NCI-H446 treated with DMSO at 0.1 percent for 48 hours (cell line): ENCODE measurements at places on chromosomes 7 and 10.

- DNase-seq = no peak
Measured at GRCh38 chr7:136247211-136247610, 270.1 kb upstream of the MTPN start.

DNA sequence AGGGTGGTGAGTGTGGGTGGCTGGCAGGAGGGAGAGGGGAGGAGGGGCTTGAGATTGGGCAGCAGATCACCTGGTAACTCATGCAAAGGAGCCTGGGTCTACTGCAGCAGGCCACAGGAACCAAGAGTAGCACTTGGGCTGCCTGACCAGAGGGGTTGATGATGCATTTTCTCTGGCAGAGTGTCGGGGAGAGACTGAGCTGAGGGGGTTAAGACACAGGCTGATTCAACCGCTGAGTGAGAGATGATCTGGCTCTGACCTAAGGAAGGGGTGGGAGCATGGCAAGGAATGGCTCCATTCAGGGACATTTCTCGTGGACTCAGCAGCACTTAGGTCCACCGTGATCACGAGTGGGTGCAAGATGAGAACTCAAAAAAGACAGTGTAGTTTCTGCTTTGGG lies 115.5 kb upstream of the STK17A start:
- DNase-seq = no peak

- no peak for DNase-seq
Measured at GRCh38 chr10:103897241-103897774, 20.7 kb downstream of the STN1 start.

DNA sequence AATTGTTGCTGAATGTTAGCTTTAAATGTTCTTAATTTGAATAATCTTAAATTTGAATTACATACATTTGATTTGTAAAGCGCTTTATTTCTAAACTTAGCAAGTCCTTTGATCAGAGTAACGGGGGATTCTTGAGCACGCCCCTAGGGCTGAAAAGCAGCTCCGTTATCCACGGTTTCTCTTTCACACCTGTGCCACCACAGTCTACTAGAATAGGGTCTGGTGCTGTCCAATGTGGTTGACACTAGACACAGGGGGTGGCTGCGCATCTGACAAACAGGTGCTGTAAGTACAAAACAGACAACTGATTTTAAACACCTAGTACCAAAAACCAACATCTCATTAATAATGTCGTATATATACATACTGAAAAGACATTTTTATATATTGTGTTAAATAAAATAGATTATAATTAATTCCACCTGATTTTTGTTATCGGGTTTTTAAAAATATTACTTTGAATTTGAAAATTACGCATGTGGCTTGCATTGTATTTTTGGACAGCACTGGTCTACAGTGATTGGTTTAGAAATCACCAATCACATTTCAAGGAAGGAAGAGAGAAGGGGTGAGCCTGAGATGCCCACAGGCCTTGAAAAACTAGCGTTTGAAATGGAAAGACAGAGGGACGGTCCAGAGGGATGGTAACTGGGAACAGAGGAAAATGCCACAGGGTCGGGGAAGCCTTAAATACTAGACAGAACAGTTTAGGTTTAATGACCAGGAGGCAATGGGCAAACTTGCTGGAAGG lies 7.3 kb downstream of the SEPHS1 start:
- DNase-seq = no peak

DNA sequence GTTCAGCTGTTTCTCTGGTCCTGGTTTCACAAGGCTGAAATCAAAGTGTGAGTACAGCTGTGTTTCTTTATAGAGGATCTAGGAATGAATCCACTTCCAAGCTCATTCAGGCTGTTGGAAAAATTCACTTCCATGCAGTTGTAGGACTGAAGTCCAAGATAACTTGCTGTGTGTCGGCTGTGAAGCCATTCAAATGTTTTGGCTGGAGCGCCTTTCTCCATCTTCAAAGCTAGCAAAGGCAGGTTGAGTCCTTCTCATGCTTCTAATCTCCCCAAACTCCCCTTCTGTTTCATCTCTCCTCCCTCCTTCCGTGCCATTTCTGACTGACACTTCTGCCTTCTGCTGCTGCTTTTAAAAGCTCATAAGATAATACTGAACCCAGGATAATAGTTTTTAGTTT lies 1195.4 kb upstream of the LRRN3 start:
- DNase-seq = no peak

GRCh38 chr10:59079386-59080226 lies 96.8 kb upstream of the PHYHIPL start:
- peak; percentile 38 for DNase-seq

- DNase-seq = peak; percentile 28
Measured at GRCh38 chr7:31027161-31027965, 24.7 kb upstream of the ADCYAP1R1 start.

- DNase-seq = no peak
Measured at GRCh38 chr10:19970717-19971116, 154.5 kb downstream of the PLXDC2 start.

GRCh38 chr10:70799124-70799523 lies 13.9 kb upstream of the TBATA start:
- DNase-seq = no peak

DNA sequence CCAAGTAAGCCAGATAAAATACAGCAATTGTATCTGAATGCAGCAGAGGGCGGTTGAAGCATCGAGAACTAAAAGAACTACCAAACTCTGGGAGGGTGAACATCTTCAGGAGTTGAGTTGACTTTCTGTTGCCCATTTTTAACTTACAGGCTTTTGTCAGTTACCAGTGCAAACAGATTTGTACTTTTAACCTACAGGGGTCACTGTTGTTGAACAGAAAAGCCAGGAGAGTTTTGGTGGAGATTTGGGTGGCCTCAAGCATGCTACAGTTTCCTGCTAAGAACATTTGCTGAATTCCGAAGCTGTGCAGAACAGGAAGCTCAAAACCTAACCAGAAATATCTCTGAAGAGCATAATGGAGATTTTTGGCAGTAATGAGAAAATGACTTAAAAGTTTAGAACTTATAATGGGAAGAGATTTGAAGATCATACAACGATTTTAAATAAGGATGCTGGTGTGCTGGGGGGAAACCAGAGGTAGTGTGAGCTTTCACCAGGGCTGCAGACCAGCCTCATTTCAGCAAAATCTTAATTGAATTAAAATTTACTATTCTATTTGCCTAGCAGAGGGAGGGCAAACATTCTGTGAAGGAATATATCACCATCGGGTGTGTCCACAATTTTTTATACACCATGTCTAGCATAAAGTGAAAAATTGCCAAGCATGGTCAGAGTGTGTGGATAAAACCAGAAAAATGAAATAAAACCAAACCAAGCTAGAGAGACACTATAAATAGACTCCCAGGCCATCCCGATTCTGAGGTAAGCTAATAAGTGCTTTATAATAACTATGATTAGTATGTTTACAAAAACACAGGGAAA lies 208.6 kb upstream of the CCDC6 start:
- DNase-seq = no peak

GRCh38 chr10:68271196-68271882 lies 39.4 kb upstream of the ATOH7 start:
- no peak for DNase-seq

- no peak for DNase-seq
Measured at GRCh38 chr10:62393237-62393636, 19.1 kb downstream of the ZNF365 start.

- no peak for DNase-seq
Measured at GRCh38 chr10:85513436-85513835, 853.2 kb downstream of the GRID1 start.

DNA sequence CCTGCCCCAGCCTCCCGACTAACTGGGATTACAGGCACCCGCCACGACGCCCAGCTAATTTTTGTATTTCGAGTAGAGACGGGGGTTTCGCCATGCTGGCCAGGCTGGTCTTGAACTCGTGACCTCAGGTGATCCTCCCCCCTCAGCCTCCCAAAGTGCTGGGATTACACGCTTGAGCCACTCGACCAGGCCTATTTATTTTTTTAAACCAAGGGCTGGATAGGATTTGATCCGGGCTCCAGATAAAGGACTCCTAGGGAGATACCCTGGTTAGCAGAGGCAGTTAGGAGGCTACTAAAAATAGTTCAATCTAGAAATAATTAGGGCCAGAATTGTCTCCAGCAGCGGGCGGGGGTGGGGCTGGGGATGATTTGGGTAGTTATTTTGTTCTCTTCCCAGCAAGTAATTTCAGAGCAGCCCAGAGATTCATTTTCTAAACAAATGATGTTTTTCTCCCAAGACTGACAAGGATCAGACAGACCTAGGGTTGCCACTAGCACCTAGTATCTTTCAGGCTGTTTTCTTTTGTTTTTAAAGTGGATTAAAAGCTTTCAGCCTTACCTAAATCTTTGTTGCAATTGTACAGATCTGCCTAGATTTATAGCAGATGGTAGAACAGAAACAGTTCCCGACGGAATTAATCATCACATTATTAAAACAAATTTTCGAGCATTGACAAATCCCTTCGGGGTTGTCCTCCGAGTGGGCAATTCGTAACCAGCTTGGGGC lies 859 bp upstream of the SMC3 start:
- DNase-seq = no peak

GRCh38 chr7:102215711-102216110 lies 71.0 kb upstream of the SH2B2 start:
- no peak for DNase-seq

GRCh38 chr10:4352414-4352961 lies 473.5 kb upstream of the AKR1E2 start:
- DNase-seq = peak; percentile 45

DNA sequence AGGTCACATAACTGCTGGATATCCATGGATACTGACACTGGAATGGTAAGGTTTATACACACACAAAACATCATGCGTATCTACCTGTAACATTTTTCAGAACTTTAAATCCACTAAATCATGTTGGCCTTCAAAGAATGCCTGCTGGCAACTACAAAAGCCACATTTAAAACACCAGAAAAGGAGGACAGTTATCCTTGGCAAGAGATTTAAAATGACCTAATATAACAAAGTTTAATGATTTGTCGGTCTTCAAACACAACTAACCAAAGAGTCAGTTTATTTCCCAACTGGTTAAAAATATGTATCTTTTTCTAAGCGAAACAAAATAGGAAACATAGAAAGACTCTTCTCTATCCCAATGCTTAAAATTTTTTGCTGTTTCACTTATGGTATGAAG lies 24.0 kb downstream of the WAPL start:
- DNase-seq = no peak

- no peak for DNase-seq
Measured at GRCh38 chr10:72058989-72059842, 29.1 kb downstream of the SPOCK2 start.

DNA sequence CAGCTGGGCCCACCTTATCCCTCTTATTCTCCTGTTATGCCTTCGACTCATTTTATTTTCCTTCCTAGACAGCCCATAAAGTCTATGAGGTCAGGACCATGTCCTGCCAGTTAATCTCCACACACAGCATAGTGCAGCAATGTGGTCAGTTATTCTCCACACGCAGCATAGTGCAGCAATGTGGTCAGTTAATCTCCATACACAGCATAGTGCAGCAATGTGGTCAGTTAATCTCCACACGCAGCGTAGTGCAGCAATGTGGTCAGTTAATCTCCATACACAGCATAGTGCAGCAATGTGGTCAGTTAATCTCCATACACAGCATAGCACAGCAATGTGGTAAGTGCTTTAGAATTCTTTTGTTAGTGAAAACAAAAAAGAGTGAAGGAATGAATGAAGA lies 77.8 kb downstream of the TEX36 start:
- DNase-seq = no peak
